ENCODE measurements at places on chromosomes 12 and 14.
A peak's percentile ranks its signal among the peaks of the same experiment; 100 is the strongest.

- no peak for DNase-seq
These were observed 216.2 kb downstream of the ZFP36L1 start for GRCh38 chr14:68576496-68577244.

GRCh38 chr12:19273482-19274330 is 144.2 kb downstream of the PLEKHA5 start:
- DNase-seq, result no peak

DNA sequence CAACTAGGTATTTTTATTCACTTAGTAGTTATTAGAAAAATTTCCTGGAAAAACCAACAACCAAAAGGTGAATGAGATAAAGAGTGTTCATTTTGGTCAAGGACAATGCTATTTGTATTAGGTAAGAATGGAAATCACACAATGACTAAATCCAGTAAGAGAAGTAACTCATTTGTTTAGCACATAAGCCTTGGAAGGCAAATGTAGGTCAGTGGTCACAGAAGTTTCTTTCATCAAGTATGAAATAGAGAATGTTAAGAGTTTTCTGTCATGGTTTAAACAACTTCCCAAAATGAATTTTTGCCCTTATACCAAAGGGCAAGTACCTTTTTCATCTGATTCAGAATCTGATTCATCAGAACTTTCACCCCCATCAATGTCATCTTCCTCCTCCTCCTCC is 101.7 kb downstream of the KIF21A start:
- DNase-seq, result no peak

GRCh38 chr14:94474581-94475031 is 1.4 kb downstream of the SERPINA9 start:
- no peak for DNase-seq

GRCh38 chr12:61009192-61009591 is 1251.0 kb upstream of the USP15 start:
- no peak for DNase-seq

GRCh38 chr14:87175175-87175574 is 817.8 kb downstream of the GALC start:
- no peak for DNase-seq

- DNase-seq, result no peak
These were observed 20.4 kb downstream of the EGLN3 start for GRCh38 chr14:33930439-33930838.

DNA sequence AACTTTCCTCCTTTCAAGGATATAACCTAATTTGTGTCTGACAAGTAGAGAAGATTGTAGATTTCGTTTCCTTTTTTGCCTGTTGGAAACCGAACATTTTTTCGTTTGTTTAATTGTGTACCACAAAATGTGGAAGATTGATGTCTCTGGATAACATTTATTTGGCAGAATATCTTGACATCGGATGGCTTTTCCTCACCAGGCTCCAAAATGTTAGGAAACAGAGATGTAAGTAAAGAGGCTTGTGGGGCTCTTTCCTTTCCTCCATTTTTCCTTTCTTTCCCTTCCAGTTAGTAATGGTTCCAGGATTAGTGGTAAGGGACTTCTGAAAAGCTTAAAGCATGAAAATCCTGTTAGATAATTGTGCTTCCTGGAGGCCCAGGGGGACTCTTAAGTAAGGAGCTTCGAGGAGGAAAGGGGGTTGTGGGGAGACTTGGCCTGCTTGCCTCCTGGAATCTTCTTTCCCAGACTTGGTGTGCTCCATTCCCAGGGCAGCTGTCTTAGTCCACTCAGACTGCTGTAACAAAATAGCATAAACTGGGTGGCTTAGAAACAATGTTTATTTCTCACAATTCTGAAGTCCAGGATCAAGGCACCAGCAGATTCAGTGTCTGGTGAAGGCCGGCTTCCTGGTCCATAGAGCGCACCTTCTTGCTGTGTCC is 243.1 kb upstream of the PWP1 start:
- DNase-seq, result no peak

- DNase-seq, result no peak
These were observed 78.4 kb upstream of the EEA1 start for GRCh38 chr12:93007544-93007943.

DNA sequence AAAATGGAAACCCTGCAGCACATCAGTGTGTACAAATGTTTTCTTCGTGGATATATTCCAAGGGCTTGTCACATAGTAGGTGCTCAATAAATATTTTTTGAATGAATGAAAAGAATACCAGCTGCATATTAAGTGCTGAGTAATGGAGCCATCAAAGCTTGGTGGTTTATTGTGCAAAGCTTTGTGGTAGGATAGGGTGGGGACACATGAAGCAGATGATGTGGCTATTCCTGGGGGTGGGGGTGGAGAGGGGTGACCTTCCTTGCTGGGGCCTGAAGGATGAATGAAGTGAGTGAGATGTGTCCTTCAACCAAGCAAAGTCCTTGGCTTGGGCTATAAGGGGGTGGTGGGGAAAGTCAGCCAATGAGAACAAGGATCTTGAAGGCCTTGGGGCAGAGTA is 4.3 kb upstream of the KRT81 start:
- DNase-seq, result no peak

DNA sequence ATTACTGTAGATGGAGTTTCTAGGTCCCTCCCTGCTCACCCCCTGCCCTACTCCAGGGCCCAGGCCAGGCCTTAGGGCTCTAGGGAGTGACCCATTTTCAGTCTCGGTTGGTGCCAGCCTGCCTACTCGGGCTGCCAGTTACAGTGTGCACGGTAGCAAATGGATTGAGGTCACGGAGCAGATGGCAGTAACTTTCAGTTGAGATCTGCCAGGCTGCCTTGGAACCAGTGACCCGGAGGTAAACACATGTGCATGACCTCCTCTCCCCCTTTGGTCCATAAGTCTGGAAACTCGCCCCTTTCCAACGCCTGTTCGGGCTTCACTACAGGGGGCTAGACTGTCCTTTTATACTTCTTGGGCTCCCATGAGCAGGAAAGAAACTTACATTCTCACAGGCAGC is 139.7 kb upstream of the TBX3 start:
- DNase-seq, result no peak

- DNase-seq, result no peak
These were observed 5.9 kb upstream of the KRT1 start for GRCh38 chr12:52686063-52686462.

GRCh38 chr12:78176643-78177042 is 345.9 kb downstream of the NAV3 start:
- no peak for DNase-seq

DNA sequence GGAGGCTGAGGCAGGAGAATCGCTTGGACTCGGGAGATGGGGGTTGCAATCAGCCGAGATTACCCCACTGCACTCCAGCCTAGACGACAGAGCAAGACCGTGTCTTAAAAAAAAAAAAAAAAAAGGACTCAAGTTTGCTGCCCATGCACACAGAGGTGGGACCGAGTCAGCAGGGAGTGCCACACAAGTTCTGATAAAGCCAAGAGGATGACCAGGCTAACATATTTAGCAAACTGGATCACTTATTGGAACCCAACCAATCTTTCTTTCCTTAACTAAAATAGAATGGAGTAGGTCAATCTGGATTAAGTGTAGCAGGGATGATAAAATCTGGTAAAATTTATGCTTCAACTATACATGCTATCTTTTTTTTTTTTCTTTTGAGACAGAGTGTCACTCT is 190.4 kb upstream of the FOXN3 start:
- DNase-seq, result no peak

- no peak for DNase-seq
These were observed 6.7 kb upstream of the SLC10A1 start for GRCh38 chr14:69803753-69804152.

GRCh38 chr12:71938728-71939385 is at the start of gene TPH2:
TPH2 (plus strand) TSS chr12:71938845; CDS start chr12:71938987, 142 bp downstream.
- peak; percentile 37 for DNase-seq

GRCh38 chr14:70268760-70269159 is 80.0 kb upstream of the SLC8A3 start:
- DNase-seq, result no peak

- DNase-seq, result no peak
These were observed 14.9 kb downstream of the RAB35 start for GRCh38 chr12:120101617-120102016.

- DNase-seq, result peak; percentile 59
These were observed 630 bp downstream of the NELL2 start for GRCh38 chr12:44875417-44875953.

- no peak for DNase-seq
These were observed 24.2 kb downstream of the GALNT16 start for GRCh38 chr14:69284170-69284569.

- no peak for DNase-seq
These were observed 398.2 kb upstream of the PDE3A start for GRCh38 chr12:19970116-19970515.

- DNase-seq, result no peak
These were observed 99.9 kb downstream of the ST8SIA1 start for GRCh38 chr12:22234561-22234960.

Measured in right kidney (tissue), 9 donors.